ENCODE measurements at places on chromosomes 13 and 19.

- no peak for DNase-seq
Observed at GRCh38 chr13:111914241-111915103, 152.5 kb upstream of the SOX1 start.

DNA sequence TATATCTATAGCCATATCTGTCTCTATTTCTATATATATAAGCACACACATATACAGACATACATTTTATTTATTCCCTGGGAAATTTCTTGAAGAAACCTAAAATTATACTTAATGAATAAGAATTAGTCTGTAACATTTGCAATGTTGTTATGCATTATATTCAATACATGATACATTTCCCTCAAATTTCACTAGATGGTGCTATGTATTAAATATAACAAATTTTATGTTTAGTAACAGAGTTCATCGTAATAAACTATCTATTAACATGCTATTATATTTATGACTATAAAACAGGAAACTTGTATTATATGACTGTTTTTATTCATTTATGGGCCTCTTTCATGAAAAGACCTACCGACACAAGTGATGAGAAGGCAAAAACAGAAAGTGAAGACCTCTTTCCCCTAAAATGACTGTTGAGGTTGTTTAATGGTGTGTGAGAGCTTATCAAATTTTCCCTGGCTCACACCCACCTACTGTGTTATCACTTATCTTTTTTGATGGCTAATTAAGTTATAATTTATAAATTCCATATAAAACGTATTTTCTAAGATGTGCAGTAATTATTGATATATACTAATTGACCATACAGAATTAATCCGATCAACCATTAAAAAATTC lies 881.9 kb downstream of the SLITRK6 start:
- no peak for DNase-seq

GRCh38 chr13:23147827-23148226 lies 33.0 kb upstream of the SGCG start:
- DNase-seq: no peak

DNA sequence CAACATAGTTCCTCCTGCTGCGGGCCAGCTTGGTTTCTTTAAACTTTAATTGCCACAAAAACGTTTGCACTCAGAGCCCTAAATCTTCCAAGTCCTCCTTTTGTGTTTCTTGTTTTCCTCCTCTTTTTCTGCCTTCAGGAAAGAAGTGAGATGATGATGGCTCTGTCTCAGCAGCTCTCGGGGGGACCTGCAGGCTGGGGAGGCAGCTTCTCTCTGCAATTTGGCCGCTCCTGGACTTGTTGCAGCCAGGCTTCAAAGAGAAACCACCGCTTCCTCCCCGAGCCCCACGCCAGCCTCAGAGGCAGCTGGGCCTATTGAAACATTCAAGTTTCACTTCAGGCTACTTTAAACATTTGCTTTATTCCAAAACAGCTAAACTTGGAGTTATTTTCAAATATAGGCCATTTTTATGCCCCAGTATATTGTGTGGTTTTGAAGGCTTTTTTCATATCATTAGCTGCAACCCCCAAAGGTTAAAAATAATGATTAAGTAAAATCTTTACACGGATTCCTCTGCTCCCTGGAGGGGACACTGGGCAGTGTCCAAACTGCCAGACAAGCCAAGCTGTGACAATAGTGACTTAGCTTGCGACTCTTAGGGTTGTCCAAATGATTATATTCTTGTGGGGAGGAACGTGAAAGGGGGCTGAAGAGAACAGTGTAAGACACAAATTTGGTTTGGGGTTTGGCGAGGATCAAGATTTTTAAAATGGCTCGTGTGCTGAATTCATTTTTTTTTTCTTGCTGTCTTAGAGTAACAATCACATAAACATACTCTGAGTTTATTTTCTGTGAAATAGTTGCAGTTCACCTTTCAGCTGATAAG lies 330.8 kb downstream of the DLEU7 start:
- DNase-seq: no peak

DNA sequence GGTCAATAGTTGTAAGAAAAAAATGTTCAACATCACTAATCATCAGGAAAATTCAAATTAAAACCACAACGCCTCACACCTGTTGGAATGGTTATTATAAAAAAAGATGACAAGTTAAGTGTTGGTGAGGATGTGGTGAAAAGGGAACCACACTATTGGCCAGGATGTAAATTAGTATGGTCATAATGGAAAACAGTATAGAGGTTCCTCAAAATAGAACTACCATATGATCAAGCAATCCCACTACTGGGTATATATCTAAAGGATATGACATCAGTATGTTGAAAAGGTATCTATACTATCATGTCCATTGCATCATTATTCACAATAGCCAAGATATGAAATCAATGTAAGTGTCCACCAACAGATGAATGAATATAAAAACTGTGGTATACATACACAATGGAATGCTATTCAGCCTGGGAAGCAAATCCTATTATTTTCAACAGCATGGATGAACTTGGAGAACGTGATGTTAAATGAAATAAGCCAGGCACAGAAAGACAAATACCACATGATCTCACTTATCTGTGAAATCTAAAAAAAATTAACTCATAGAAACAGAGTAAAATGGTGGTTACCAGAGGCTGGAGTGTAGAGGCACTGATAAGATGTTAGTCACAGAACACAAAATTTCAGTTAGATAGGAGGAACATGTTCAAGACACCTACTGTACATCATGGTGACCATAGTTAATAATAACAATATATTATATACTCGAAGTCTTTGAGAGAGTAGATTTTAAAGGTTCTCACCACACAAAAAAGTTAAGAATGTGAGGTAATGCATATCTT lies 56.6 kb downstream of the TBC1D4 start:
- DNase-seq: no peak

GRCh38 chr13:78520425-78520824 lies 82.9 kb downstream of the POU4F1 start:
- DNase-seq: no peak

DNA sequence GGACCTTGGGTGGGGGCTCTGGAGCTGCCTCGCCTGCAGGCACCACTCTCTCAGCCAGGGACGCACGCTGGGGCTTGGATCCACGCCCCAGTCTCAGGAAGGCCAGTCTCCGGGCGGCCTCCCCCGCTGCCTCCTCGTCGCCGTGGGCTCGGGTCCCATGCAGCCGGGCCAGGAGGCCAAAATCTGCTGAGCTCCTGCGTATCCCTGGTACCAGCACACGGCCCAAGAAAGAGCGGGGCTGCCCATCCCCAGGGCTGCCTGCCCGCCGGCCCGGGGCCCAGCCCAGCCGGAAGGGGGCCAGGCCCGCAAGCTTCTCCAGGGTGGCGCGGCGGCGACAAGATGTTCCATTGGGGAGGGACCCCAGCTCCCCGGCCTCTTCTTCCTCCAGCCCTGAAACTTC lies 6.7 kb downstream of the EXOC3L2 start:
- DNase-seq: no peak

GRCh38 chr19:49231389-49231788 lies 73.8 kb downstream of the TRPM4 start:
- DNase-seq: no peak

GRCh38 chr19:3617463-3617862 lies 9.1 kb downstream of the CACTIN start:
- no peak for DNase-seq

GRCh38 chr13:110509478-110509926 lies 52.0 kb downstream of the RAB20 start:
- no peak for DNase-seq

DNA sequence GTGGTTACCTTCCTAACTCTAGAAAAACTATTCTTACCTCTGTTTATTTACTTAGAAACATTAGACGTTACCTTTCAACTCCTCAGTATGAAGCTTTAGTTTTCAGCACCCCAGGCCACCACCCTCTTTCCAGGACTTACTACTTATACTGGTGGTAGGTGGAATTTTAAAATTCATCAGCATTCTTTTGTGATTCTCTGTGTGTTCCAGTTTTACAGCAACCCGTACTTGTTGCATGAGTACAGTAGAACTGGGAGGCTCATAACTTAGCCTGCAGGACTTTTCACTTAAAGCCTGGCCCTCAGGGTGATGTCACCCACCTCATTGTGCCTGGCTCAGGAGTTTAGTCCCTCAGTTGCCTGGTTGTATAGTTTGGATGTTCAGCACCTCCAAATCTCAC lies 49.4 kb upstream of the ALOX5AP start:
- no peak for DNase-seq

DNA sequence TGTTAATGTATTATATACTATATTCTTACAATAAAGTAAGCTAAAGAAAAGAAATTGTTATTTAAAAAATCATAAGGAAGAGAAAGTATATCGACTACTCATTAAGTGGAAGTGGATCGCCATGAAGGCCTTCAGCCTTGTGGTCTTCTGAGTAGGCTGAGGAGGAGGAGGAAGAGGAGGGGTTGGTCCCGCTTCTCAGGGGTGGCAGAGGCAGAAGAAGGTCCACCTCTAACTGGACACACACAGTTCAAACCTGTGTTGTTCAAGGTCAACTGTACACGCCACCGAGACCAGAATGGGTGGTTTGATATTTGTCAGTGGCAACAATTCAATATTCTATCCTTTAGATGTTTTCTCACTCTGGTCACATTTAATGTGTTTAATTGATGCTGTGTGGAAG lies 67.2 kb downstream of the ALOX5AP start:
- no peak for DNase-seq

DNA sequence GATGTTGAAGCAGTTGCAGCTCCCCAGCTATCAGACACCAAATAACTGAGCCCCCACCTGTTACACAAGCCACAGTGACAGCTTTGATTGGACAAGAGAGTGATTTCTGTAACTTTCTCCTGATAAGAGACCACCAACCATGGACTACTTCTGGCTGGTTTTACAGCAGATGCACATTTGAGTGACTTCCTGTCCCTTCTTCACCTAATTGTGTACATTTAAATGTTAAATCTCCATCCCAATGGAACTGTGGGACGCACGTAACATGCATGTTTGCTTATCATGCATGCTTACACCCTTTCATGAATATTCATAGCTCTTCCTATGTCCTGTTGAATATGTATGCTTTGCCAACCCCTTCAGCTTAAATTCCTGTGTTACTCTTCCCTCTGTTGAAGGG lies 6.0 kb upstream of the TNFSF11 start:
- no peak for DNase-seq

- DNase-seq: peak; percentile 4
Observed at GRCh38 chr19:6014551-6015135, 36.7 kb upstream of the RANBP3 start.

DNA sequence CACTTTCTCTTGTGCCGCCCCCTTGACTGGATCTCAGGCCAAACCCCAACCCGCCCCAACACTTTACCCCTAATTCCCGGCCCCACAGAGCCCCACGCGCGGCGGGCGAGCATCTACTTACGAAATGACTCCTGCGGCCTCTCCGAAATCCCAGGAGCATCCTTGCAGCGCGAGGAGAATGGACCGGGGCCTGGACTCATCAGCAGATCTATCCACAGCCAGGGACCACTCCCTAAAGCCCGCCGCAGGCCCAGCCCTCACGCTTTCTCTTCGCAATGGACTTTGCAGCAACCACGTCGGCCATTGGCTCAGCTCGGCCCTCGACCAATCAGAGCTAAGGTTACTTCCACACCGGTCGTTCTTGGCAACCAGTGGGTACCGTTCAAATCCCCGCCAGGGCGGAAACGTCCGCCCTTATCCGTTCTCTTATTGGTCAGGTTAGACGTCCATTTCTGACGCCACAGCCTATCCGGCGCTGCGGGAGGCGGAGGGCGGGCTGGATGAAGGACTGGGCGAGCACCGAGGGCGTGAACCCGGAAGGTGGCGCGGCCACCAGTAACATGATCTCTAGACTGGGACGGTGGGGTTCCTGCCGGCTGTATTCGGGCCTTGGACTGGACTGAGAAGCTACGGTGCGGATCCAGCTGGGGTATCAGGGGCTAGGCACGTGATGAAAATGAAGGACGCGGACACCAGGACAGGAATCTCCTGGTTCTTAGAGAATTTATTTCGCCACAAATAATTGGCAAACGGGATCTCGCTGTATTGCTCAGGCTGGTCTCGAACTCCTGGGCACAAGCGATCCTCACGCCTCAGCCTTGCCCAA lies at the start of the genes CEP89 and FAAP24:
Gene CEP89, minus strand, starts transcription at position 244 of the 826 bp plus-strand sequence. Its CDS starts 84 bp downstream, at position 160.
Gene FAAP24, plus strand, starts transcription at position 528 of the 826 bp plus-strand sequence. CDS start 955 bp downstream, outside the sequence.
- peak; percentile 98 for DNase-seq

GRCh38 chr19:30335306-30335886 lies 36.8 kb upstream of the ZNF536 start:
- DNase-seq: no peak

GRCh38 chr19:13012690-13013608 lies 17.7 kb downstream of the NFIX start:
- no peak for DNase-seq

DNA sequence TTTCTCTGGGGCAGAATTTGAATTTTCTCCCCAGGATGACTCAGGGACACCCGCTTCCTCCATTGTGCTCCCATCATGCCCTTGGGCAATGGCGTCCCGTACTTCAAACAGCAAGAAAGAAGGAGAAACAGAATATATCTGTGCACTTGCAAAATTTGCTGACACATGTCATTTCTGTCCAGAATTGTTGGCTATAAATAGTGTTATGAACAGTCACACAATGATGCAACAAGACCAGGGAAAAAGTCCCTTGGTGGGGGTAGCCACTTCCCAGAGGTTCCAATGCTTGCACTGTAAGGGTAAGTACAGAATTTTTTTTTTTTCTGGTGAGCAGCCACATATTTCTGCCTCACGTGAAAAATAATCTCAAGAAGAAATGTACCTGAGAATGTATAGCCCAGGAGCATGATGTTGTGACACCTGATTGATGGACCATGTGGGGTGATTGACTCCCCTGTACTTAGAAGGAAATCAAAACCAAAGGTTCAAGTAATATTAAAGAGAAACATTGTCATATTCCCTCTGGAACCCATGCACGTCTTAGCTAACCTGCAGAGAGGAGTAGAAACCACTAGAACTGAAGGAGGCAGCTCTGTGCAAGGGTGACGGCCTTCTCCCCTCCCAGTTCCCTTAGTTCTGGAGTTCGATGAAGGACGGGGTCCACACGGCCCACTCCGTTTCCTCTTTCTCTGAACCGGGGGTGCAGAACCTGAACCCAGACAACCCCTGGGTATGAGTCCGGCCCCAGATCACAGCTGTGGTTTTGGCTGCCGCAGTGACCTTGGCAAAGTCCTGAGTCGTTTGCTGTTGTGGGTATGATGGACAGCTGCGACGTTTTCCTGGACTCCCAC lies 9.3 kb upstream of the LAIR1 start:
- no peak for DNase-seq

DNA sequence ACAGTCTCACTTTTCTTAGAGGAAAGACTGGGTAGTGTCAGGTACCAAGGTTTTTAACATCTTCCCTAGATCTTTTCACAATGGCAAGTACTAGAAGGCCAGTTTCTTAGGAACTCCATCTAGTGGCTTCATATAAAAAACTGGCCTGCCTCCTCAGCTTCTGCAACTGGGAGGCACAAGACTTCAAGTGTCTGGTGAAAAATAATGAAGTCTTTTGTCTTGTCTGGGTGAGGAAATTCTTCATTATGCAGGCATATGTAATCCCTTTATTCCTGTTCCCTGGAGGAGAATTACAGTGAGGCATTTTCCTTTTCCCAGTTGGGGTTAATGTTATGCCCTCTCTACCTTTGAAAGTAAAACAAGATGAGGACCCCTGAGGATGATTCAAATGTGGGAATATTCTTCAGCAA lies 300.5 kb downstream of the NALCN start:
- DNase-seq: no peak

All from BE2C (cell line).